ENCODE measurements at places on chromosomes 7 and 10.

- no peak for DNase-seq
These were observed 19.7 kb upstream of the PWWP2B start for GRCh38 chr10:132377326-132377725.

DNA sequence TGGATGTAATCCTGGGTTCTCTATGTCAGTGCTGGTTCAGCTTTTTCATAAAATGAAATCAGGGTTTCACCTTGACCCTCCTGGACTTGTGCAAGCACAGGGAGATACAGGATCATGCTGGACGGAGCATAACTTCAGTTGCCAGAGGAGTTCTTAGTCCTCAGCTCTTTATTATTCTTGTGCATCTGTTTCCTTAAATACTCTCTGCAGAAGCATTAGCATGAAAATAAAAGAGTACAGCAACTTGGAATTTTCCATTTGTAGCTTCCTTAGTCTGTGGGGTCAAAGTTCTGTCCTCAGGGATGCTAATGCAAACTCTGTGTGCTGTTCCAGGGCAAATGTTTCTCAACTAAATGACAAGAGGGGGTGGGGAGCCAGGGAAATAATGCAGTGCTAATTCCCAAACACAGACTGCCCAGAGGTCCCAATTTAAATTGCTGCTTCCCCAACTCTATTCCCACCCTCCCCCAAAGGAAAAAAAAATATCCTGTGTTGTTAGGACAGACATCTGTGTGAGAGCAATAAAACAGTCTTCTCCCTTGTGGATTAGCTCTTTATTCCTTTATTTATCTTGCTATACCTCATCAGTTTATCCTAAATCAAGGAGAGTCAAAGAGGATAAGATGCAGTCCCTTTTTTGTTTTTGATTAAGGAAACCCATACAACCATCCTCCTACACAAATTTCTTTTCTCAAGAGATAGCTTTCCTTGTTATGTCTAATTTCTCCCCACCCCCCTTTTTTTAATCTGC, 905.0 kb downstream of the LRMDA start:
- DNase-seq, result no peak

DNA sequence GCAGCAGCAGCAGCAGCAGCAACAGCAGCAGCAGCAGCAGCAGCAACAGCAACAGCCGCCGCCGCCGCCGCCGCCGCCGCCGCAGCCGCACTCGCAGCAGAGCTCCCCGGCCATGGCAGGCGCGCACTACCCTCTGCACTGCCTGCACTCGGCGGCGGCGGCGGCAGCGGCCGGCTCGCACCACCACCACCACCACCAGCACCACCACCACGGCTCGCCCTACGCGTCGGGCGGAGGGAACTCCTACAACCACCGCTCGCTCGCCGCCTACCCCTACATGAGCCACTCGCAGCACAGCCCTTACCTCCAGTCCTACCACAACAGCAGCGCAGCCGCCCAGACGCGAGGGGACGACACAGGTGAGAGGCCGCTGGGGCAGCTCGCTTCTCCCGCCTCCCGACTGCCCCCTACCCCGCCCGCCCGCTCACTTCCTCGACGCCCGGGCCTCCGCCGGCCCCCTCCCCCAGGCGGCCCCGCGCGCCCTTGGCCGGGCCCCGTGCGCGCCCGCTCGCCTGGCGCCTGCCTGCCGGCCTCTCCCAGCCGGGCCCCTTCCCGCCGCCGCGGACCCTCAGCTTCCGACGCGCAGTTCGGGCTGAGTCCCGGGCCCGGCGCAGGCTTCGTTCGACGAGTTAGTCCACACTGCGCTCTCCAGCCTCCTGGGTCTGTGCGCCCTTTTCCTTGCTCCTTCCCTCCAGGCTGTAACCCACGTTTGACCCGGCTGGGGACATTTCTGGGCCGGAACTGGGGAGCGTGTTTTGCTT, 882 bp downstream of the DLX6 start:
- DNase-seq, result no peak

- DNase-seq, result no peak
These were observed 15.0 kb upstream of the ARMC3 start for GRCh38 chr10:22912763-22913384.

- DNase-seq, result no peak
These were observed 273.1 kb downstream of the PHTF2 start for GRCh38 chr7:78071491-78072200.

DNA sequence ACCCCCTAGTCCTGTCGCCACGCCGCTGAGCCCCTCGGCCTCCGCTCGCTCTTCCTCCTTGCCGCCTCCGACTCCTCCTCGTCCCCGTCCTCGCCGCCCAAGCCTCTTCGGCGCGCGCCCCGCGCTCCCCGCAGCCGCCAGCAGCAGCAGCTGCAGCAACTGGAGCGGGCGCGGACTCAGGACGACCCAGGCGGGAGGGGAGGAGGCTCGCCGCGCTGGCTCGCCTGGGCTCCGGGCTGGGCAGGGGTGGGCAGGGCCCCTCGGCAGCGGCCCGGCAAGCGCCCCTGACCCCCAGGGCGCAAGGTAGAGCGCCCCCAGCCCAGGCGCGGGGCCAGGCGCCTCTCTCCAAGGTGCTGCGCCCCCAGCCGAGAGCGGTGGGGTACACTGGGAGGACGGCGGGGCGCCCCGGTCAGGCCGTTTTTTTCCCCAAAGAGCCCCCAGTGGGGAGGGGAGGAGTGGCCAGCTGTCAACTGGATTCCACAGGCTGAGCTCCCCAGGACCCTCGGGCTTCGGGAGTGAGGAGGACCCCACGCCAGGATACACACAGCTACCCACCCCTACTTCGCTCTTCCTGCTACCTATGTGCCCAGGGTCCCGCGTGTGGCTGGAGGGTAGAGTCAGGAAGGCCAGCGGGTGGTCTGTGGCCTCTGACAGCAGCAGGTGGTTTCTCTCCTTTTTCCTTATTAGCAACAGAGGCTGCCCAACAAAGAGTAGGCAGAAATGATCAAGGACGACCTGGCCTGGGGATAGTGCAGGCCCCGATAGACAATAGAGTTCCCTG, 903 bp upstream of the KCNMA1 start:
- no peak for DNase-seq

- no peak for DNase-seq
These were observed 99.7 kb upstream of the PITRM1 start for GRCh38 chr10:3272300-3272699.

DNA sequence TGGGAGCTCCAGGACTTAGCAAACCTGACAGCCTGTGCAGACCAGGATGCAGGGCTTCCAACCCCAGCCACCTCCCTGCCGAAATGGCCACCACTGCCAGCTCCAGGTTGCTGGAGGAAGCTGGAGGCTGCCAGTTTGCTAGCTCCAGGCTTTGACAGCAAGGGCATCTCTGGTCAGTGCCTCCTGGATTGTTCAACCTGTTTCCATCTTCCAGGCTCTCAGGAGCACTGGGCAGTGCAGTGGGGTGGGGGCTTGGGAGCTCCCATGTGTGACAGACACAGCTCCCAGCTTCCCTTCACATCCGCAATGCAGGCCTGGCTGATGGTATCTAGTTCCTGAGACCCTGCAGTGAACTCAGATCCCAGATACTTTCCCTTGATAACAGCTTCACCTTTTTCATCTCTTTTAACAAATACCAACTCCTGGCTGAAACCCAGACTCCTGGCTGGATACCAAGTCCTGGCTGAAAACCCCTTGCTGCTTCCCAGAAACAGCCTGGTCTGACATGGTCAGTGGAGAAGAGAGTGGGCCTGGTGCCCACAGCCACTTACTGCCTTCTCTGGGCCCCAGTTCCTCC, 20.8 kb upstream of the RET start:
- no peak for DNase-seq

DNA sequence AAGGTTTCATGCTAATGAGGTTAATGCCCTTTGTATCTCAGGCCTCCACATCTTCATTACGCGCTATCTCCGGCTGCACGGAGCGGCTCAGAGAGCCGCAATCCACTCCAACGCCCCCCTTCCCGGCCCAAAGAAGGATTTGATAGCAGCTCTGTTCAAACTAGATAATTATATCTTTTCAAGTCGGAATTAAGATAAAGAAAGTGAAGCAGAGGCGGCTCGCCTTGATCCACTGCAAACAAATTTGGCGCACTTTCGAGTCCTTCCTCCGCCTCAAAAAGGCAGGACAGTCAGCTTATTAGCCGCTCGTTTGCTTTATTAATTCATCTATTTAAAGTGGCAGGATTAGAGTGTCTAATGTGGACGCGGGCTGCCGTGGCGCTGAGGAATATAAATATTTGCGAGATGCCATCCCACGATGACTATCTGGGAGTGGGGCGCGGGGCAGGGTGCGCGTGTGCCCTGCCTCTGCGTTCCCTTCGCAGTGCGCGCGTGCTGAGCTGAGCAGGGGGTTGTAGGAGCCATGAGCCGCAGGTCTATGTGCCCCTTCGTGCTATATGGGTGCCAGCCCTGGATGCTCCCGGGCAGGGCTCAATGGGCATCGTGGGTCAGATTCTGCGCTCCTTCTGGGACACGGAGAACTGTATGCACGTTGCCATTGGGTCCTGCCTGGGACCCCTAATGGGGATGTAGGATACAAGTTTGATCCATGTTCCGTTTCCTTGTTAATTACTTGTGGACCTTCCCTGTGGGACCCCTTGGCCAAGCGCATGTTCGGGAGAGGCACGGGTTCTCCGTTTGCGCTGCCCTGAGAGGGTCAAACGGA, 9.0 kb downstream of the EMX2 start:
- no peak for DNase-seq

DNA sequence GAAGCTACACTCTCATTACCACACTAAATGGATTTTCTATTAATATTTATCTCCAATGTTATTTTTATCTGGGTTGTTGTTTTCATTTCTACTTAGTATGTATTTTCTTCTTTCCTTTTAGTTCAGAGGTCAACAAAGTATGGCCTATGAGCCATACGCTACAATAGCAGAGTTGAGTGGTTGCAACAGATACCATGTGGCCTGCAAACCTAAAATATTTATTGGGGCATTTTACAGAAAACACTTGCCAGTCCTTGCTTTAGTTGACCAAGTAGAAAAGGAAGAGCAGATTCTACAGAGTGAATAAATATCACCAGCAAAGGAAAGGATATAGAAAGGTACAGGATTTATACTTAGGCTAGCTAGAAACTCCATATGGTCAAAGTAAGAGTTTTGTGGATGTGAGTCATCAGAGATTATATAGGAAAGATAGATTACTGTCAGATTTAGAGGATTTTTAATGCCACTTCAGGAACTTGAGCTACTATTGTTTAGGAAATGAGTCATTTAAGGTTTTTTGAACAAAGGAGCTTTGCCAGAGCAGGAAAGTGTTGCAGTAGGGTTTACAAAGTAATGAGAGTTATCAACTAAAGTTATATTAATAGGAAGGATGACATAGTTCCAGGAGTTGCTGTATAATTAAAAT, 323.3 kb upstream of the KAT6B start:
- DNase-seq, result no peak

- DNase-seq, result no peak
These were observed 45.9 kb upstream of the ANTXRL start for GRCh38 chr10:46240684-46241565.

DNA sequence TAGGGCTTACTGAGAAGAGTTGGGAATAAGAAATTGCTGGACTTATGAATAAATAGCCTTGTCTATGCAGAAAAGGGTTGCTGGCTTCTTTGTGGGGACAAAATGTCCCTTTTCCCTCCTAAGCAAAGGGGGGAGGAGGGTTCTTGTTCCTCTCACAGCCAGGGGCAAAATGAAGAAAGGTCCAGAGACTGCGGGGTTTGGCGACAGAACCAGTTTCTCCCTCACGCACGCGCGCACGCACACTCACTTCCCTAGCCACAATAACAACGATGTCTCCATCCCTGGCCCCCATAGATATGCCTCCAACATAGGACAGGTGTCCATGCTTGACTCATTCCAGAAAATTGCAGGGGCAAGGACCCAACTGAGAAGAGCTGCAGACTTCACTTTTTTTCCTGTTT, 3.3 kb downstream of the ZMIZ1 start:
- no peak for DNase-seq

- DNase-seq, result no peak
These were observed 1211.2 kb upstream of the SORCS1 start for GRCh38 chr10:108375691-108376090.

- no peak for DNase-seq
These were observed 45.3 kb upstream of the PRKAR1B start for GRCh38 chr7:772392-772791.

GRCh38 chr10:604716-605631, 84.5 kb downstream of the DIP2C start:
- no peak for DNase-seq

GRCh38 chr7:139619367-139619657, 95.8 kb downstream of the CLEC2L start:
- no peak for DNase-seq
